ENCODE measurements at places on chromosomes 2 and 18. TPM values are rescaled to one million over a fixed set of nuclear protein-coding genes. Genes with fewer than 3 reads are reported as not detected.

Gene PROKR1
- total RNA-seq = not detected

Gene DSC2
- 1.00 TPM for total RNA-seq

Gene ANKRD30B
- not detected for total RNA-seq

Gene LRP1B
- not detected for total RNA-seq

Gene SNORC
- 4.1 TPM for total RNA-seq

Gene CDCA7
- 45.3 TPM for total RNA-seq

Gene ST8SIA5
- total RNA-seq = not detected

All from A549 treated with AZD2906 at 1 μM for 4 hours (cell line).